ENCODE measurements at places on chromosomes 2 and 18.

DNA sequence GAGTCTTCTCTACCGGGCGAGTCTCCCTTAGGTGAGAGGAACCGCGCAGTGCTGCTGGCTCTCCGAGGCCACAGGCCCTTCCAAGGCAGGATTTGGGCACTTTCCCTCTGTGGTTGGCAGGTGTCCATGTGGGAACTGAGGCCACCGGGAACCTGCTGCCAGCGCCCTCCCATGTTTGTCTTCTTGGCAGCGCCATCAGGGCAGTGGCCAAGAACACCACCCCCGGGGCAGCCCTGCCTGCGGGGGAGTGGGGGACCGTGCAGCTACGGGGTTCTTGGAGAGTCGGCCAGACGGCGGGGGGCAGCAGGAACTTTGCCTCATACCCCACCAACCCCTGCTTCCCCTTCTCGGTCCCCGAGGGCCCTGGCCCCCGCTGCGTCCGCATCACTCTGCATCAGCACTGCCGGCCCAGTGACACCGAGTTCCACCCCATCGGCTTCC is 10.0 kb downstream of the CAPN10 start:
- no peak for DNase-seq

- no peak for DNase-seq
These were observed 25.6 kb upstream of the SLC35F6 start for GRCh38 chr2:26738481-26738880.

GRCh38 chr2:14677039-14677438 is 44.5 kb downstream of the LRATD1 start:
- no peak for DNase-seq

- DNase-seq, result no peak
These were observed 213.4 kb downstream of the GPD2 start for GRCh38 chr2:156649596-156649995.

DNA sequence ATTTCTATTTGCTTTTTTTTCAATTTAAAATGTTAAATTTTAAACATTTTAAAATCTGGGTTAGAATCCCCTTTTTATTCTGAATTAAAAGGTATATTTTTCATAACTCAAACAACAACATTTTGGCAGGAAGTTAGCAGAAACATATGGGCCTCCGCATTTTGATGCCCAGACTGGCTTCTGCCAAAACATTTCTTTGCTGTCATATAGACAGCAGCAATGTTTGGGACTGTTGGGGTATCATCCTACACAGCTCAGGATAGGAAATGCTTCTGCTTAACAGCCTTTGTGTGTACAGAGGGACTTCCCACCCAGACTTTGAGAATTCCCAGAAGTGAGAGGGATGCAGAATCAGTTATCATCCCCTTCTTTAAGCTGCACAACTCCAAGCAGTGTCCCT is 155.4 kb upstream of the PARD3B start:
- DNase-seq, result no peak

DNA sequence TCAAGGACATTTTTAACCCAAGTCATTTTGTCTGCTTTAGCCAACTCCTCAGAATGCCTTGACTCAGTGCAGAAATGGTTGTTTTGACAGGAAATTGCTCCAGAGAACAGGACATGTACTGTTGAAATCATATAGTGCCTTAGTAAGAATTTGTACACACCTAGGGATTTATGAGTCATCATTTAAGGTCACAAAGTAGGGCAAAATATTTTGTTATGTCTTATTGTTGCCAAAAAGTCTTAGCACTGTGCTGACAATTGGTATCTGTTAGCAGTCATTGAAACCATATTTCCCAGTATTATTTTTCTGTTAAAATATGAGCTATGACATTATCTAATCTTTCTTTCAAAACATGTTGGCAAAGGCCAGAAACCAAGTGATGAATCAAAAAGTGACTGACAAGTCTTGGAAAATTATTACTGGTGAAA is 104.5 kb downstream of the OSBPL6 start:
- no peak for DNase-seq

GRCh38 chr2:199131136-199131655 is 326.5 kb downstream of the SATB2 start:
- DNase-seq, result no peak

DNA sequence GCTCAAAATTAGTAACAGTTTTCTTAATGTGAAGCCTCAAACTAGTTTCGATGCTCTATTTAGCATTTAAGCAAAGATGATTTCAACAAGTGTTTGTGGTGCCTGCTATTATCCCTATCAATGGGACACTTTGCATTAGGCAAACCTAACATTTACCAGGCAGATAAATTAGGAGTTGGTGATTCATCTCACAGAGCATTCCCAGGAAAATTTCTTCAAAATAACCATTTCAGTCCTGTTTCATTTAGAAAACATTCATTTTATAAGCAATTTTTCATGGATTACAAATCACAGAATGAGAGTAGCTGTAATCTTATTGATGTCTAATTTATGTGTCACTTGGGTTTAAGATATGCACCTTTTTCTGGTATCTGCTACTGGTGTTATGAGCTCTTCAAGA is 62.7 kb downstream of the CLHC1 start:
- DNase-seq, result no peak

- no peak for DNase-seq
These were observed 352.6 kb upstream of the DLGAP1 start for GRCh38 chr18:4807604-4808293.

- DNase-seq, result no peak
These were observed 11.8 kb downstream of the MTX2 start for GRCh38 chr2:176280867-176281658.

- DNase-seq, result no peak
These were observed 50.1 kb downstream of the BOLA3 start for GRCh38 chr2:74097574-74097973.

DNA sequence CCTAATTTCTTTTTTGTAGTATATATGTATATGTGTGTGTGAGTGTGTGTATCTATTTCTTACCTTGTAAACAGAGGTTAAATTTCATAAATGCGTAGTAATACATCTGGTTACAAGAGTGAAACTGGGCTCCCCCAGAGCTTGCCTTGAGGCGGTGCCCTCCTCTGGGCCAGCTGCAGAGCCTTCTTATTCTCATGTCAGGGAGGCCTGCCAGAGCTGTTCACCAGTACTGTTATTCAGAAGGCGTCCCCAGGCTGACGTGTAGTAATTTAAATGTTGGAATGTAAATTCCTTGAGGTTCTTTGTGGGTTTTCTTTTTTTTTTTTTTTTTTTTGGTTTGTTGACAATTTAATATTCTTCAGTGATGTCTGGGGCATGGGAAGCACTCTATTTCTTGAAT is 11.2 kb downstream of the COPS8 start:
- no peak for DNase-seq

Measured in omental fat pad (tissue), 4 donors.